ENCODE measurements at places on chromosomes 5 and 9.

DNA sequence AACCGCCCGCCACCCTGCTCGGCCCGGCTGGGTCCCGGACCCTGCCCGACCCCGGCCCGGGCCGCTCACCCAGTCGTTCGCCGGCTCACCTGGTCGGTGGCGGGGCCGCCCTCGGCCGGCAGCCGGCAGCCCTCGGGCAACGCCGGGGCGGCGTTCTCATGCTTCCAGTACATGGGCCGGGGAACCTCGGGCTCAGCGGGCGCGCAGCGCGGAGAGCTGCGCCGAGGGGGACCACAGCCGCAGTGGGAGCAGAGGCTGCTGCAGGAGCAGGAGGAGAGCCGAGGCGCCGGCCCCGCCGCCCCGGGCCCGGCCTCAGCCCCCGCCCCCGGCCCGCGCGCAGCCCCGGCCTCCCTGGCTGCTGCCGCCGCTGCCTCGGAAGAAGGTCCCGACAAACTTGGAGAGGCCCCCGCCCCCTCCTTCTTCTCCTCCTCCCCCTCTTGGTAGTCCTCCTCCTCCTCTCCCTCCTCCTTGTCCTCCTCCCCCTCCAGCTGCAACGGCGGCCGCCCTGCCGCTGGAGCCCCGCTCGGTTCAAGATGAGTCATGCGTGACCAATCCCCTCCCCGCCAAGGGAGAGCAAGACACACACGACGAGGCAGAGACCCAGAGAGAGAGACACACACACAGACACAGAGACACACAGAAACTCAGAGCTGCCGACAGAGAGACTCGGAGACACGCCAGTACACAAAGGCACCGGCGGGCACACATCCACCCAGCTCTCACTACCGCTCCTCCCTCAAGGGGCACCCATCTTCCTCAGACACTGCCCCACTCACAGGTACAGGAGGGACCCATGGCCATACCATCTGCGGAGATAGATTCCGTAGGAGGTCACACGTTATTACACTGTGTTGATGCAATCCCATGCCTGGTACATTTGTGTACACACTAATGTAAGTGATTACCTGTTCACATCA lies at the start of gene LHX6:
LHX6 (minus strand) TSS at position 390 of the 917 bp plus-strand sequence; CDS start at position 173, 217 bp downstream.
- no peak for DNase-seq

DNA sequence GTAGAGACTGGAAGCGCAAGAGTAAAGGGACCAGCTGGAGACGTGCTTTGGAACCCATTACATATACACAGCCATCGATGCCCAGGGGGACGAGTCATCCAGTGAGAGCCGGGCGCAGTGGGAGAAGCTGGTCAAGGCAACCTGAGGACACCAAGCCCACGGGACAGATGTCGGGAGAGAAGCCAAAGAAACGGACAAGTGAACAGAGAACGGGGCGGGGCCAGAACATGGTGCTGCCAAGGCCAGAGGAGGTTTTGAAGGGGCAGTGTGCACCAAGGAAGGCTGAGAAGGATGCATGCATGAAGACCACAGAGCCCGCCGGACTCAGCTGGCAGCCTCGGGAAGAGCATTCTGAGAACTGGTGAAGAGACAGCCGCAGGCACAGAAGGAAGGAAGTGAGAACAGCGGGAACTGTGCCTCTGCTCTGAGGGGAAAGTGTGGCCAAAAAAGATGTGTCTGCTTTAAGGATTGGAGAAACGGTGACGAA lies 20.3 kb downstream of the CAMSAP1 start:
- DNase-seq: no peak

DNA sequence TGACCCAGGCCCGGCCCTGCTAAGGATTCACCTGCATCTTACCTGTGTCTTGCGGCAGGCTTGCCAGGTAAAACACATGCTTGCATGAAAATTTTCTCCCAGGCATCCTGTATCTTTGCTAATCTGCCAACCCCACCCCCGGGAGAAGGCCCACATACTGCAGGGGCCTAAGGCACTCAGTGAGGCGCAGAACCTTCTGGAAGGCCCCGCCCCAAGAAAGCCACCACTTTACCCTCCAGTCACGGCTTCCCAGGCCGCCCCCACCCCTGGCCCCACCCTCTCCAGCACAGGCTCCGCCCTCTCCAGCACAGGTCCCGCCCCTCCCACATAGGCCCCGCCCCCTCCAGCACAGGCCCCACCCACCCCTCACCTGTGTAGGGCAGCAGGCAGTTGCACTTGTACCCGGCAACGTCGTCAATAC lies 29.8 kb upstream of the SEC16A start:
- peak; percentile 13 for DNase-seq

GRCh38 chr9:78158286-78158685 lies 77.6 kb upstream of the CEP78 start:
- no peak for DNase-seq

DNA sequence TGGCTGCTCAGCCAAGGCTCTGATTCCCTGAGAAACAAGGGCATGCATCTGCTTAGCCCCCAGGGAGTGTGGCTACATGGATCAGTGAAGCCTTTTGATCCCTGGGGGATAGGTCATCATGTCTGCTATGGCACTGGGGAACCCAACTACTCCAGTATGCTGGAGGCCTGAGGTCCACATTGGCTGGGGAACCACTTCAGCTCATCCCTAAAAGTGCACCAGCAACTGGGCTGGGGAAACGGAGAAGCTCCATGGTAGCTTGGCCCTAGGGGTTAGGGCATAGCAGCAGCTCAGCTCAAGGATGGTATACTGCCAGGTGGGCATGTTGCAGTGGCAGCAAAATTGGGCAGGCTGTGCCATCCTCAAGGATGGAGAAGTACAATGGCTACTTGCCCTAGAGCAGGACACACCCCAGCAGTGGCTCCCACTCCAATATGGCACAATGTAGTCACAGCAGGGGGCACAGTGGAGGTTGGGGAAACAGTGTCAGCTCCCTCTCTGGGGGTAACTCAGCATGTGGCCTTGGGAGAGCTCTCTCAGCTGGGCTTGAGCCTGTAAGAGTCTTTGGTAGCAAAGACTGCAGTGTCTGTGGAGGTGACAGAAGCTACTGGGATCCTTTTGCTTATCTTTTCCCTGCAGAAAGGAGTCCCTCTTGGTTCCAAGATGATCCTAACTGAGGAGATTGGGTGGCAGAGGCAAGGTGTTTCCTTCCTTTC lies 111.5 kb upstream of the FSTL4 start:
- DNase-seq: no peak

- DNase-seq: no peak
Observed at GRCh38 chr5:51202161-51202560, 181.1 kb upstream of the ISL1 start.

DNA sequence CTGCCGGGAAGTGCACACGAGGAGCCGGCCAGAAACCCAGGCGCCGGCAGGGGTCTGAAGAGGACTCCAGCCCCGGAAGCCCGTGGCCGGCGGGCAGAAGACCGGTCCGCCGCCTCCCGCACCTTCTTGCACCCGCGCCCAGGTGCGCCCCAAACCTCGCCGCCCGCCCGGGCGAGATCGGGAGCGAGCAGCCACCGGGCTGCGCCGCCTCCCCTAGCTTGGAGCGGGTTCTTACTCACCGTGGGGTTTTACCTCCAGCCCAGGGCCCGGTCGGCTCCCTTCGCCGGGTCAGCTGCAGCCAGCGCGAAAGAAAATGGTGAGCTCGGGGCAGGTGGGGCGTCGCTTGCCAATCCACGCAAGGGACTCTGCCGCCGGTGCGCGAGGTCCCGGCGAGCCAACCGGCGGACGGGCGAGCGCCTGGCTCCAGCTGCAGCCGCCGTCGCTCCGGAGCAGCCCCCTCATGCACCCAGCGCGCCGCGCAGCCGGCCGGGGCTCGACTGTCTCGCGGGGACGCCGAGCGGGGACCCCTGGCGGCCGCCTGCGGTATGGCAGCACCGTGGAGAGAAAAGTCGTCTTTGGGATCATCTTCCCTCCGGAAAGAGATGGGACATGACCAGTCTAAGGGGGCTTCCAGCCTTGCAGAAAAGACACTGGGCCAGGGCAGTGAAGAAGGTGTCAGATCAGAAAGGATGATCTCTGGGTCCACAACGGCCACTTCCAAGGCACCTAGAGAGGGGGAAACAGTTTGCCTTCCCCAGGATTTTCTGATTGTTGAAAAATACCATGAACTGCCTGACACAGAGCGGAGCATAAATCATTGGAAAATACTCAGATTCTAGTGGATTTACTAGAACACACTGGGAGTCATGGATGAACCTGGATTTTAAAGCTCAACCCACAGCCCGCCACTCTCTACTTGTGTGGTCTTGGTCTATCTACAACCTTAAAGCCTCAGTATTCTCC lies at the start of gene MOB3B:
MOB3B (minus strand) TSS at position 499 of the 963 bp plus-strand sequence. CDS start 74,264 bp downstream, outside the sequence.
- peak; percentile 67 for DNase-seq

GRCh38 chr9:34123682-34124081 lies 2.8 kb downstream of the DCAF12 start:
- DNase-seq: no peak

- no peak for DNase-seq
Observed at GRCh38 chr5:95262933-95263660, 21.8 kb downstream of the MCTP1 start.

DNA sequence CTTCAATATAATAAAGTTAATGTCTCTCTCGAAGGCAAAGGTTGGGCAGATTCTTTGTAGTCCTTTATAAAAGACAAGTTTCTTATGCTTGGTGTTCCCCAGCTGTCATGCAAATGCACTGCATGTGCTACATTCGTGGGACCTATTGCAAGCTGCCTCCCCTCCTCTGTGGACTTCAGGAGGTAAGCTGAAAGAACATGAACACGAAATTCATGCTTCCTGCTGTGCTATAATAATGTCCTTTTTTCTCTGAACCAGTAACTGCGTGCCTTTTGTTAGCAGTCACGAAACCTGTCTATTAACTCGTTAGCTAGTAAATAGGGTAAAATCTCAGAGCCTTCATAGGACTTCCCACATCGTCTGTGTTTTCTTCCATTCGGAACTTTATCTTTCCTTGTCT lies 363.5 kb downstream of the CDH9 start:
- no peak for DNase-seq

- no peak for DNase-seq
Observed at GRCh38 chr9:91930475-91930874, 19.6 kb downstream of the ROR2 start.

DNA sequence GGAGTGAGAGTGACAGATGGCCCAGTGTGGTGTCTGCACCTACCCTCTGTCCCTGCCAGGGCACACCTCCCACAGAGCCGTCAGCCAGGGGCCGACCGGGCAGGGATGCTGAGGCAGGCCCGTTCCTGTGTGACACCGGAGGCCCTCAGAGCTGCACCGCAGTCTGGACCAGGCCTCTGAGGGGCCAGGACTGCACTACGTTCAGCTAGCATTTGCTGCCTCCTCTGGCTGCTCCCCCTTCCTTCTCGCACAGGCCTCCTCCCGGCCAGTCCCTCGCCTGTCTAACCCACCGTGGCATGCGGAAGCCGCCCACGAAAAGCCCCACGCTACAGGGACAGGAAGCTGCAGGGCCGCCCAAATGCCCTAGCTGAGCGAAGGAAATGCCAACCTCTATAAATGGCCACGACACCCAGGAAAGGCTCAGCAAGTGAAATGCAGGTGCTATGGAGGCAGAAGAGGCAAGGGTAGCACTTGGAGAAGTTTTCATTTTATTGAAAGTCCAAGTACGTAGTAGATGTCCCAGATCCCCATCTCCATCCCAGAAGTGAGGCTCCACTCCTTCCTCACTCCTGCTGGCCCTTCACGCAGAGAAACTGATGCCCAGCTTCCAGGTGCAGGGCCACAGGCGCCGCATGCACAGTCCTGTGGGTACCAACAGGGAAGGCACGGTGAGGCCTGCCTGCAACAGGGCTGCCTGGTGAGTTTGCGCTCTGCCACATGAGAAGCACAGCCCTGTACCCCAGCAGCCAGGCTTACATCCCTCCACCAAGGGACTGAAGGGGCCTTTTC lies 38.7 kb downstream of the MAPK9 start:
- DNase-seq: no peak

GRCh38 chr5:111384220-111384619 lies 128.1 kb downstream of the STARD4 start:
- no peak for DNase-seq

DNA sequence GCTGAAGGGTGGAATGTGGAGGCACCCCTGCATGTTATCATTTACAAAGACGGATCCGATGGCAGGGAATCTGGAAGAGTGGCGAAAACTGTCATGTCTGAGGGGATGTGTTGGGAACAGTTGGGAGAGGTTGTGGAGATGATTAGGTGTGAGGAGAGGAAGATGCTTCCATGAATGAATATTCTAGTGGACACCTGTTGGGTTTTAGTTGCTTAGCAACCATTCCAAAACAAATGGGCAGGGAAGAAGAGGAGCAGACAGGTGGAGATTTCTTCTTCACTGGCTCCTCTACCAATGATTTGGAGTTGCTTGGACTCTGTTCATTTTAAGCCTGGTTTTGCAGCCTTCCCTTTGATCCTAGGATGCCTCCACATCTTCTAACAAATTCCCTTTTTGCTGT lies 465.3 kb upstream of the CLINT1 start:
- no peak for DNase-seq

DNA sequence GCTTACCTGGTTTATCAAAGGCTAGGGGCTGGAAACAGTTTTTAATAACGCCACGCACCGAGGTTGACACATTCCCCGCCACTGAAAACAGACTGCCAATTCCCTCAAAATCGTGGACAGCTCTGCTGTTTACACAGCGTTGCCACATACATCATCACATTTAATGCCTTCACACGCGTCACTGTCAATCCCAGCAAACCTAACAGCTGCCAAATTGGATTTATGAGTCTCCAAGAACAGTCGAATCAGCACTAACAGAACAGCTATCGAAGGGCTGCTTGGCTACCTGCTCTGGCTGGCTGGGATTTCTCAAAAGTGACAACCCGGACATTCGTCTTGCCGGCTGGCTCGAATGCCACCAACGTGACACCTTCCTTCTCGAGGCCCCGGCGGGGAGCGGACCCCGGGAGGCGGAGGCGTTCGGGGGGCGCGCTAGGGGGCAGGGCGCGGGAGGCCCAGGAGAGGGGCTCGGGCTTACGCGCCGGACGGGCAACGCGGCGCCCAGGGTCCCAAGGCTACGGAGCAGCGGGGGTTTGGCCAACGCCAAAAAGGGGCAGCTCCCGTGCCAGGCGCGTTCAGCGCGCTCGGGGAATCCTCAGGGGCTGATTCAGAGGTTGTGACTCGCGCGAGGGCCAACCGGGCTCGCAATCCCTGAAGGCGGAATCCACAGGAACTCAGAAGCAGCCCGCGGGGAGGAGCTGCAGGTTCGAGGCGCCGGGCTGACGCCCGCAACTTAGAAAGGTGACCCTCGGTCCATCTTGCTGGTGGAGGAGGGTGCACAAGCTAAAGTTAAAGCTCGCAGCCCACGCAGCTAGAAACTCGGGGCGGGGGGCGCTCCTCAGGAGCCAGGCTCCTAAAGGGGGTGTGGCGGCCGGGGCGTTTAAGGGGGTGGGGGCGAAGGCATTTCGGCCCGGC lies 1.2 kb downstream of the CDC14B start:
- DNase-seq: no peak

- no peak for DNase-seq
Observed at GRCh38 chr5:80935811-80936385, 24.3 kb upstream of the RASGRF2 start.

- DNase-seq: no peak
Observed at GRCh38 chr5:174733091-174733690, 8.8 kb downstream of the MSX2 start.

GRCh38 chr5:142181096-142181495 lies 72.5 kb downstream of the NDFIP1 start:
- no peak for DNase-seq

- no peak for DNase-seq
Observed at GRCh38 chr5:32578363-32578762, 7.0 kb upstream of the SUB1 start.

- DNase-seq: no peak
Observed at GRCh38 chr9:110011628-110012320, 196.2 kb downstream of the C9orf152 start.
